ENCODE measurements at places on chromosomes 13 and 19. TPM values are rescaled to one million over a fixed set of nuclear protein-coding genes. Genes with fewer than 3 reads are reported as not detected.

The LILRA6 gene
- not detected for total RNA-seq

DNA sequence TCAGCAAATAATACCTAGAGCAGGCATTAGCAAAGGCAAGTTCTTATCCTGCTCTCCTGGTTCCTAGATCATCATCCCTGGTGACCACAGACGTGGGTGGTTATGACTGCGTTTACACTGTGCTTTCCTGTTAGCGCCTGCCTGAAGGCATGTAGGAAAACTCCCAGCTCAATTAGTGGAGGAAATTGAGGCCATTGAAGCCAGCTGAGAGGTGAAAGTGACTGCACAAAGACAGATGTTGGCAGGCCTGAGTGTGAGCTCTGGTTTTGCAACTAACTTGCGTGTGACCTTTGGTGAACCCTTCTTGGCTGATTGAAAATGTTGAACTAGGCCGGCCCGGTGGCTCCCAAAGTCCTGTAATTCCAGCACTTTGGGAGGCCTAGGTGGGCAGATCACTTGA, 17.5 kb upstream of the NWD1 start:
- peak; percentile 95 for DNase-seq

DNA sequence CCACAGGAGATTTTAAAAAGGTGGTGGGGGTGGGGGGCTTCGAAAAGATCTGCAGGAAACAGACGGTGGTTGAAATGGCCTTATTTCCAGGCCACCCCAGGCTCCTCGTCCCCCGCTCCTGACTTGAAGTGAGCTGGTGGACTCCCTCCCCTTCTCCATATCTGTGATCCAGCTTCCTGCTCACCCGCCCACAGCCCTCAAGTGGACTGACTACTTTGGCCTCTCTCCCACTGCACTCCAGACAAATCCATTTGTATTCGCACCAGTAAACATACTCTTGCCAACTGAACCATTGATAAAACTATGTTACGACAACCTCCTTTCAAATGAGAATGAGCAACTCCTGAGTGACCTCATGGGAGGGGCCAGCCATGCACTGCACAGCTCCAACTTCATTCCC, 259.5 kb downstream of the COL4A1 start:
- DNase-seq, result peak; percentile 71

GRCh38 chr13:90551253-90551652, 796.2 kb upstream of the MIR17HG start:
- no peak for DNase-seq

GRCh38 chr19:52415711-52416110, 13.2 kb upstream of the ZNF534 start:
- DNase-seq, result no peak

The ZNF708 gene
- 5.3 TPM for total RNA-seq

GRCh38 chr13:77876176-77876575, 42.5 kb downstream of the EDNRB start:
- DNase-seq, result no peak

The CPB2 gene
- not detected for total RNA-seq

GRCh38 chr13:33978653-33979052, 160.7 kb downstream of the RFC3 start:
- no peak for DNase-seq

The GDF15 gene
- total RNA-seq, result 7.3 TPM

The DIRAS1 gene
- total RNA-seq, result 1.5 TPM

- no peak for DNase-seq
These were observed 18.7 kb upstream of the SPRYD7 start for GRCh38 chr13:49954674-49955455.

The MEIOSIN gene
- total RNA-seq, result not detected

- no peak for DNase-seq
These were observed 886.8 kb downstream of the PCDH9 start for GRCh38 chr13:66343224-66343828.

DNA sequence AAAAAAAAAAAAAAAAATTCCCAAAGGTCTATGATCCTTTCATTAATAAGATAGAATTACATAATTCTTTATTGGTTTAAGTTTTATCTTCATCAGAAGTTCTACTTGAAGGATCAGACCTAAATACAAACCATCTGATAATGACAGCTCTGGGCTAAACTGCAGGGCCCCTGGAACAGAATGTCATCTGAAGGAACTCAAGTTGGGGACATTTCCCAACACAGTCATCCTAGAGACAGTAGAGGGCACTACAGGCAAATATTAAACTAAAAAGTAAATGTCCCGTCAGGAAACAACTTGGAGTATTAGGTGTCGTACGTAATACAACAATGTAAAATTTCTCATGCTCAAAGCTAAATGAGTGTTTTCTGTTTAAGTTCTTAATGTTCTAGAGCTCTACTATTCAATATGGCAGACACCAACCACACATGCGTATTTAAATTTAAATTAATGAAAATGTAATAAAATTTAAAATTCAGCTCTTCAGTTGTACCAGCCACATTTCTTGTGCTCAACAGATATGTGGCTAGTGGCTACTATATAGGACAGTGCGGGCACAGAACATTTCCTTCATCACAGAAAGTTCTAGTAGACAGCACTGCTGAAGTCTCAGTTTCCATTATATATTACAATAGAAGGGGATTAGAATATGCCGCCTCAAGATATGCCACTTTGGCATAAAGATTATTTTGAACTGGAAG, 21.8 kb upstream of the NAXD start:
- DNase-seq, result peak; percentile 25

DNA sequence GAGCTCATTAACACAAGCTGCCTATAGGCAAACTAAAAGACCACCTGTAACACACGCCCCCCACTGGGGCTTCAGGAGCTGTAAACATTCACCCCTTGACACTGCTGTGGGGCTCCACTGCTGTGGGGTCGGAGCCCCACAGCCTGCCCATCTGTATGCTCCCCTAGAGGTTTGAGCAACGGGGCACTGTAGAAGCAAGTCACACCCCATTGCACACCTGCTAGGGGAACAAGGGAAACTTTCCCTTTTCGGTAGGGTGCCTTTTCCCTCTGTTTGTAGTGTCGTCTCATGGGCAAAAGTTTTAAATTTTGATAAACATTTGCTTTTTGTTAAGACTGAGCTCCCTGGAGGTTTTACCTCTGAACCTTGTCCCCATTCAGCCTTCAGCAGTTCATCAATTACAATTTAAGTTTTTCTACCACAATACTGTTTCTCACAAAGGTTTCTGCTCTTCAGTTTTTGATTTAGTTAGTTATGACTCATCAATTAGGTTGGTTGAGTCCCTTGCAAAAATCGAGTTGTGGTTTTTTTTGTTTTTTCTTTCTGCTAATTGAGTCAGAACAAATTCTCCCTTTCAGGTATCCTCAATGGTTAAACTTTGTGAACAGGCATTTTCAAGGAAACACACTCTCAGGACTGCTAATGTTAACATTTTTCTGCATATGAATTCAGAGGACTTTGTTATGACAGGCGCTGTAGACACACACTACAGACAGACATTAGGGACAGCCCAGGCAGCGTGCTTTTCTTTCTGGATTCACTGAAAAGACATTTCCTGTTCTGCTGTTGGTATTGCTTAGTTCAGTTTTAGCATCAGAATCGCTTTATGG, 35.1 kb downstream of the ZNF433 start:
- DNase-seq, result no peak

DNA sequence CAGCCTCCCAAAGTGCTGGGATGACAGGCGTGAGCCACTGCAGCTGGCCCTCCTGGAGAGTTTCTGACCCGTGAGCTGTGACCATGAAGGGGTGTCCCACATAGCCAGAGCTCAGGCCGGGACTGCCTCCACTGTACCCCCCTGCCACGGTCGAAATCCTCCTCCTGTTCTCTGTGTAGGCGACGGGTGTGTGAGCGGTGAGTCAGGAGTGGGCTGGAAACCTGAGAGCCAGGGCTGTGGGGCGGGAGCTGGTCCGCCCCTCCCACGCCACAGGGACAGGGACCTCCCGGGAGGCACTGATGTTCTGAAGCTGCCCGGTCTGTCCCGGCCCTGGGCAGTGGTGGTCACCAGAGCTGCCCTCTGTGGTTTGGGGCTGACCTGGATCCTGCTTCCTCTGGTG, 3.9 kb downstream of the WDR18 start:
- no peak for DNase-seq

The LRRC4B gene
- 5.6 TPM for total RNA-seq

DNA sequence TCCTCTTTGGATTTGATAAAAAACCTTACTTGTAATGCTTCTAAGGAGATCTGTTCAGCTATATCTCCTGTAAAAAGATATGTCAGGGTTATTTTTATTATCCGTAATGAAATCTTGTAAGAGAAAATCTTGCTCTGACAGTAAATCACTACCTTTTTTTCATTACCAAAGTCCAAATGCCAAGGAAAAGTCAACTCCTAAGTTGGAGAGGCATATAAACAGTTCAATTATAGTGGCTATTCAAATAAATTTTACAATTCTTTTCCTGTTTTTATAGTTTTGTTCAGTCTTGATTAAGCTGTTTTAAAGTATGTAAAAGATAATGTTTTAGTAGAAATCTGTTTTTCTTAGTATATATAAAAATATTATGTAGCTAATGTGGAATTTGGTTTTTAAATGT, 9.0 kb downstream of the KCTD4 start:
- no peak for DNase-seq

DNA sequence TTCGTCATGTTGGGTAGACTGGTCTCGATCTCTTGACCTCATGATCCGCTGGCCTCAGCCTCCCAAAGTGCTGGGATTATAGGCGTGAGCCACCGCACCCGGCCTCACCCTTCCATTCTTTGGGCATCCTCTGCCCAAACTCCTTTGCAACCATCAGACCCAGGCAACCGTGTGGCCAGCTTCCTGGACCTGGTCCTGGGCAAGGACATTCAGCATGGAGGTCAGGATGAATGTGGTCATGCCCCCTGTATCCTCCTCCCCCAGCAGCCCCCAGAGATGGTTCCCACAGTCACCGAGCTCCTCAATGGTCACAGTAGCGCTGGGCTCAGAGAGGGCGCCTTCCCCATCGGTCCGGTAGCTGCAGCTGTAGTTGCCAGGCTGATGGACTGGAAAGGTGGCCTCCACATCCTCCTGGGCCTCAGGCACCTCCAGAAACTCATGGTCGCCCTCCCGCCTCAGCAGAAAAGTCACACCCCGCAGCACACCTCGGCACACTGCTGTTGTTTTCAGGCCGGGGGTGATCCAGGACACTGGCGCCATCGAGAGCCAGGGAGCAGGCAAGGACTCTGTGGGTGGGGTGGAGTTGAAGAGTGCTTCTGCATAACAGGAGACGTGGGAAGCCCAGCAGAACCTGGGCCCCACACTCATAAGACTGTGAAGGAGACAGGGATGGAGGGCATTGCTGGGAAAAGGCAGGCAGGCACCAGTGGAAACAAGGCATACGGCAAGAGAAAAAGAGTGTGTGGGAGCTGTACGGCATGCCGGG, 1.1 kb downstream of the A1BG start:
- no peak for DNase-seq

GRCh38 chr13:50645092-50645491, 198.4 kb downstream of the DLEU7 start:
- DNase-seq, result no peak

The ZNF610 gene
- 6.5 TPM for total RNA-seq

GRCh38 chr13:40987606-40988280, 31.4 kb downstream of the ELF1 start:
- no peak for DNase-seq

The SHISA2 gene
- total RNA-seq, result 100 TPM

GRCh38 chr13:75357576-75358289, 124.2 kb downstream of the TBC1D4 start:
- peak; percentile 75 for DNase-seq

- peak; percentile 61 for DNase-seq
These were observed 8.8 kb downstream of the SCEL start for GRCh38 chr13:77544355-77544754.

The C19orf38 gene
- total RNA-seq, result not detected

GRCh38 chr13:32472194-32472621, 44.3 kb upstream of the N4BP2L1 start:
- DNase-seq, result no peak

- no peak for DNase-seq
These were observed 9.2 kb downstream of the GPATCH1 start for GRCh38 chr19:33090179-33090578.

GRCh38 chr19:52622261-52622660, 15.9 kb downstream of the ZNF83 start:
- DNase-seq, result no peak

The PRX gene
- total RNA-seq, result 1.6 TPM

DNA sequence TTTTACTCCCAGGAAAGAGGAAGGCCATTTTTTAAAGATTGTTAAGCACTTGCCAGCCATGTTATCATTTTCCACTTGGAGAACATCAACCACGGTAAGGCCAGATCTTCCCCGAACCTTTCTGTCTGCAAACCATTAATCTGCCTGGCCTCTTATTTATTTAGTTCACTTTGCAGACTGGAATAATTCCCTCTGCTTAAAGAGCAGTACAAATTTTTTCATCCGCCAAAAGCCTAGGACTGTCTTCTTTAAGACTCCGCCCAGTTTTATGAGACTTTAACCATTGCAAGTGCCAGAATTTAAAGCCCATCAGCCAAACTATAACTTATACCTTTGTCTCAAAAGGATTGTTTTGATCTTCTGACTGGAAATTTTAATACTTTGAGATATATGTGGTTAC, 426.3 kb downstream of the KCTD12 start:
- no peak for DNase-seq

The KIR2DL3 gene
- total RNA-seq, result not detected

The KLHL1 gene
- not detected for total RNA-seq

DNA sequence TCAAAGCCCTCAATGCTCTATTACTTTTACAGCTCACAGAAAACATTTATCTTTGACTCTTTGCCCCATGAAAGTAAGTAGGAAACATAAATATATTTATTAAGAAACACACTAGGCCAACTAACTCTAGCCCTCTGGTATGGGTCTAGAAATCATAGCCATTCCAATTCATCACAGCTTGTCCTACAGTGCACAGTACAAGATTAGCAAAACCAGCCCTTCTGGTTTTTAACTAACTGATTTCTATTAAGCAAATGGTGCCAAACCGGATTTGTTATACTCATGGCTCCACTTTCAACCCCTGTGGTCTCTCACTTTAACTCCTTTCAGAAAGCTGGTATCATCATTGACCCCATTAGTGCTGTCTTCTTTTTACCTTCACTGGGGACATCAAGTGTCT, 5.6 kb upstream of the LRRC63 start:
- DNase-seq, result no peak

The LSM4 gene
- 318 TPM for total RNA-seq

DNA sequence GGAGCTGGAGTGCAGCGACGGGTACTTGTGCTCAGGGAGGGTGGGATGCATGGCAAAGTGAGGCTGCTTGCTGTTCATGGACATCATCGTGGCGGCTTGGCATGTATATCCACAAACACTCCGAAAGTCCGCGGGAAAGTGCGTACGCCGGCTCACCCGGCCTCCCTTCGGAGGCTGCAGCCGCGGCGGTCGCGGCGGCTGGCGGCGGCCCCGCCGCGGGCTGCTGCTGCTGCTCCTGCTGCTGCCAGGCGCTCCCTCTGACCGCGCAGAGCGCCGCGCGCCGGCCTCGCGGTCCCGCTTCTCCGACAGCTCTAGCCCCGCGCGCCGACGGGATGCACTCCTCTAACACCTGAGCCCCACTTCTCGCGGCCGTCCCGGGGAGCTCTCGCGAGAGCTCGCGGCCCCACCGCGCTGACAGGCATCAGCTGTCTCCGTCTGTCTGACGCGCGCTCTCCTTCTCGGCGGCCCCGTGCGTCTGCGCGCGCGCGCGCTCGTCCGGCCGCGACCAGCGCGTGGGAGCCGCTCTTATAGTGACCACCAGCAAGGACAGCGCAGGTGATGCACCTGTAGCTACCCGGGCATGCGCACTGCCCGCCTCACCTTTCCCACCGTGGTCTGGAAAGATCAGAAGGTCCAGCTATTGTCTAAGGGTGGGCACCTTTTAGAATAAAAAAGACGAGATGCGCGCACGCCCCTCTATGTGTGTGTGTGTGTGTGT, at the start of gene POU4F1:
Gene POU4F1, minus strand, starts transcription at position 313 of the 718 bp plus-strand sequence. Its CDS starts 226 bp downstream, at position 87.
- DNase-seq, result peak; percentile 90

GRCh38 chr13:73521985-73522524, 463.2 kb downstream of the KLF5 start:
- DNase-seq, result no peak
